ENCODE measurements at places on chromosomes 16 and 17.

DNA sequence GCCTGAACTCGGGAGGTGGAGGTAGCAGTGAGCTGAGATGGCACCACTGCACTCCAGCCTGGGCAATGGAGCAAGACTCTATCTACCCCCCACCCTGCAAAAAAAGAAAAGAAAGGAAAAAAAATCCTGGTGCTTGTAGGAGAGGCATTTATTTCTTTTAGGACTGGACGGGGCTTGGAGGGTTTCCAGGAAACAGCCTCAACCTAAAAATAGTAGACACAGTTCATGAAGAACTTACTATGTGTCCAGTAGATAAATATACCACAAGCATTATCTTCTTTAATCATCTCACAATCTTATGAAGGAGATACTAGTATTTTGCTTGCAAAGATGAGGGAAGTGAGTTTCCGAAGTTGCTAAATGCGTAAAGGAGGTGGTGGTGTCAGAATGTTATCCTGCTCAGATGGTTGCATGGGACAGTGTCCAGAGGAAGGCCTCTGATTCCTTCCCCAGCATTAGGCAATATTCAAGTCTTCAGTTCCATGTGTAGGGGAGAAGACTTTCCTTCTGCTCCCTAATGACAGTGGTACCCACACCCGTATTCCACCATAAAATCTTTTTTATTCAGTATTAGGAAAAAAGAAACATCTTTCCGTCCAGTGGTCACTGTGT lies 263.2 kb downstream of the WWOX start:
- no peak for DNase-seq
- H3K27ac ChIP-seq = no peak overlapping the region
- no peaks in the 10 kb centered on the region for H3K27me3 ChIP-seq
- H3K36me3 ChIP-seq = no peaks in the 10 kb centered on the region
- H3K4me1 ChIP-seq = no peaks in the 10 kb centered on the region

- H3K4me1 ChIP-seq = peaks cover 76% of the 10 kb centered on the region
- H3K4me3 ChIP-seq = peak overlapping the region; percentile 68
- no peak for DNase-seq
- H3K36me3 ChIP-seq = no peaks in the 10 kb centered on the region
Measured at GRCh38 chr17:81388091-81388611, 7.1 kb upstream of the BAHCC1 start.

DNA sequence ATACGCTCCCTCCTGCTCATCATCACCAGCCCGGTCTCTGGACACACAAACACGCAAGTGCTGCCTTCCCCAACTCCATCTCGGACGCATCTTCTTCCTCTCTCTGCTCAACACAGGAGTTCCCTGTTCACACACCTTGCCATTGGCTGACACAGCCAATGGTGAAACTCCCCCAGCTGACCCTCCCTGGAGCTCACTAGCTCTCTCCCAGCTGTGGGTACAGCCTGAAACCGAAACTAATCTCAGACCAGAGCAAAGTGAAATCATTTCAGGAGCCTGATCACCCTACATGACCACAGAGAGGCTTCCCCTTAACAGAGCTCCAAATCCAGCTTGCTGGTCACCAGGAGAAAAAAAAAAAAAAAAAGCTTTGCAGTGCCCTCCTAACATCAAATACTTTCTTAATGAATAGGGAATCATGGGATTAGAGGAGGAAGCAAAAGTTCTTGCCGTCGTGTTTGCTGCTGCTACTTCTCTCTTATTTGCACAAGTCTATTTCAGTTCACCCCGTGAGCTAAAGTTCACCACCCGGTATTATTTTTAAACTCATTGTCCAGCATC lies 8.3 kb downstream of the CUEDC1 start:
- H3K27me3 ChIP-seq = no peaks in the 10 kb centered on the region
- H3K4me1 ChIP-seq = peaks cover 100% of the 10 kb centered on the region
- no peaks in the 10 kb centered on the region for H3K36me3 ChIP-seq
- H3K4me3 ChIP-seq = peak overlapping the region; percentile 10
- peak overlapping the region; percentile 93 for H3K27ac ChIP-seq

DNA sequence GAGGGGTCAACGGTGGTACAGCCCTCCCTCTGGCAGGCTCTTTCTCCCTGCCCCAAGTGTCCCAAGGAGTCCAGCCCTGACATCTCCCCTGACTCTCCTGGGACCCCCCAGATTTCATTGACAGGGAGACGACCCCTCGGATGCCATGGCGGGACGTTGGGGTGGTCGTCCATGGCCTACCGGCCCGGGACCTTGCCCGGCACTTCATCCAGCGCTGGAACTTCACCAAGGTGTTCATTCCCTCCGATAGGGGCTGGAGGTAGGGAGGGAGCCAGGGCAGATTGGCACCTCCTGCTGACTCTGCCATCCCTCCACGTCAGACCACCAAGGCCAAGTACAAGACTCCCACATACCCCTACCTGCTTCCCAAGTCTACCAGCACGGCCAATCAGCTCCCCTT lies 9.9 kb downstream of the PLD2 start:
- peaks cover 32% of the 10 kb centered on the region for H3K36me3 ChIP-seq
- no peak for DNase-seq
- H3K4me3 ChIP-seq = no peak overlapping the region
- no peaks in the 10 kb centered on the region for H3K27me3 ChIP-seq
- H3K27ac ChIP-seq = no peak overlapping the region

- H3K4me1 ChIP-seq = peaks cover 19% of the 10 kb centered on the region
- no peak overlapping the region for H3K4me3 ChIP-seq
- H3K27ac ChIP-seq = peak overlapping the region; percentile 72
- peaks cover 46% of the 10 kb centered on the region for H3K36me3 ChIP-seq
Measured at GRCh38 chr16:1723450-1724147, 17.6 kb downstream of the MAPK8IP3 start.

DNA sequence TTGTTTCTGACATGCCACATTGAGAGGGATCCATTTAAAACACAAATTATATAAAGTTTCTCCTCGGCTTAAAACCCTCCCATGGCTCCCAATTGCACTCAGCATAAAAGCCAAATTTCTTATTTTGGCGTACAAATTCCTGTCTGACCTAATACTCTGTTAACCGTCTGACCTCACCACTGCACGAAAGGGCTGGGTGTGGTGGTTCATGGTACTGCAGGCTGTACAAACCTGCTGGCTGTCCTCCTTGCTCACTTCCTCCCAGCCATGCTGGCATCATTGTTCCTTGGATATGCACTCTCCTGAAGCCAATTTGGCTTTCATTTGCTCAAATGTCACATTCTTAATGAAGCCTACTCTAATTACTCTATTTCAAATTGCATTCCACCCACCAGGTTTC lies 301.6 kb upstream of the C16orf82 start:
- no peaks in the 10 kb centered on the region for H3K27me3 ChIP-seq
- no peaks in the 10 kb centered on the region for H3K4me1 ChIP-seq
- H3K4me3 ChIP-seq = no peak overlapping the region
- no peaks in the 10 kb centered on the region for H3K36me3 ChIP-seq
- no peak for DNase-seq

- no peaks in the 10 kb centered on the region for H3K36me3 ChIP-seq
- DNase-seq = no peak
- H3K4me1 ChIP-seq = no peaks in the 10 kb centered on the region
- no peak overlapping the region for H3K27ac ChIP-seq
Measured at GRCh38 chr17:21241564-21241963, 11.6 kb downstream of the NATD1 start.

GRCh38 chr17:76820039-76820438 lies 48.2 kb upstream of the MGAT5B start:
- H3K4me3 ChIP-seq = no peak overlapping the region
- no peaks in the 10 kb centered on the region for H3K27me3 ChIP-seq
- no peaks in the 10 kb centered on the region for H3K4me1 ChIP-seq
- H3K27ac ChIP-seq = no peak overlapping the region

All from esophagus squamous epithelium (tissue), 5 donors.